ENCODE measurements at places on chromosomes 3 and 15.

GRCh38 chr15:75647370-75648155 lies at the start of gene SNX33:
Gene SNX33, plus strand, starts transcription at chr15:75647912. Its CDS starts 1,191 bp downstream, at chr15:75649103.
- DNase-seq, result peak; percentile 75

- no peak for DNase-seq
These were observed 32.4 kb downstream of the SEC61A1 start for GRCh38 chr3:128084675-128085021.

DNA sequence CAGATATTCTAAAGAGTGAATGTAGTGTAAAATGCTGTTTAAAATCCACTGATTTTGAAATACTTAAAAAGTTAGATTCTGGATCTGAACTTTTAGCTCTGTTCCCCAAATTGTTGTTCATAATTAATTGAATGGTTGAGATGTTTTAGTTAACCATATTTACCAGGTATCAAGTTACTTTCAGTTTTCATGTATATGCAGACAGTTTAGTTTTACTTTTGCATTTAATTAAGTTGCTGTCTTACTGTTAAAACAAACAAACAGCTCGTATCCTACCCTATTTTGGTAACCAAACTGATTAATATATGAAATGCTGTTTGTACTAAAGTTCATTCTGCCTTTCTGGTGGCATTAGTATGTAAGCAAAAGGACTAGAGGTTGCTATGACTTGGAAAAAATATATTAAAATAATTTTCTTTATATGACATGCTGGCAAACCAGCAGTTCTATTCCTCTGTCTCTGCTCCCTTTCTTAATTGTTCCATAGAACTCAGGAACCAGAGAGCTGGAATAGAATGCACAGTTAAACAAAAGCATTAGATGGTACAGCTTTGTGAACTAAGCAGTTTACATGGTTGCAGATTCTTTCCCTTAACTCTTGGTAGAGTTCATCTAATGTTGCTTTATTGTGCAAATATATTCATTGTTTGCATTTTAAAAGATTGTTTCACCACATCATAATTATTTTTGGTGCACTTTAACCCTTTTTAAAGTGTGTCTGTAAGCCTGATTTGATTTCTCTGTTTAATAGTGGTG lies 39.5 kb upstream of the SCAANT1 start:
- no peak for DNase-seq

GRCh38 chr15:27327467-27328025 lies 356.6 kb downstream of the GABRG3 start:
- no peak for DNase-seq

DNA sequence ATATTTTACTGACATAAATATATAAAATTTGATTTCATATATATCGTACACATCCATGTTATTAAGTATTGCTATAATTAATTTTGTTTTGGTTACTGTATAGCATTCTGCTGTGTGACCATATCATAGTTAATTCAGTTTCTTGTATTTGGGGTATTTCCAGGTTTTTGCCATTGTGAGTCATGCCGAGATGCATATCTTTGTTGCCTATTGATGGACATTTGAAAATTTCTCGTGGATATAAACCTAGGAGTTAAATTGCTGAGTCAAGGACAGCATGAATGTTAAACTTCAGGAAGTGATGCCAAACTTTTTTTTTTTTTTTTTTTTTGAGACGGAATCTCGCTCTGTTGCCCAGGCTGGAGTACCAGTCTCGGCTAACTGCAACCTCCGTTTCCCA lies 33.7 kb upstream of the GPR171 start:
- DNase-seq, result no peak

GRCh38 chr3:114020907-114021306 lies 35.4 kb downstream of the CCDC191 start:
- no peak for DNase-seq

DNA sequence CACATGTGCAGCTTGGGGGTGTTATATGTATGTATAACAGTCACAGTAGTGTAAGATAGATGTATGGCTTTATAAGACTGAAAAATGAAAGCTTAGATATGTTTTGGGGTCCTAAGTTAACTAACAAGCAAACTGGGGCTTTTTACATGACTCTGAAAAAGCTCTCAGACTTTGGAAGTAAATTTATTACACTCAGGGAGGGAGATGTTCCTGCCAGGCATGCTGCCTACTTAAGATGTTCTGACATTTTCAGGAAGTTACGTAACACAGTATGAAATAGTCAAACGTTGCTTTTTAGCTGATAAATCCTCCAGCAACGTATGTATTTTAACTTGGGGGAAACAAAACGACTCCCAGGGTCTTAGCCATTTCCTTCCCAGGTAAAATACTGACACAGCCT lies 1.7 kb upstream of the IFT57 start:
- DNase-seq, result no peak

- no peak for DNase-seq
These were observed 48.7 kb upstream of the SKOR1 start for GRCh38 chr15:67776600-67776999.

- DNase-seq, result no peak
These were observed 33.3 kb upstream of the SFMBT1 start for GRCh38 chr3:53079147-53079546.

DNA sequence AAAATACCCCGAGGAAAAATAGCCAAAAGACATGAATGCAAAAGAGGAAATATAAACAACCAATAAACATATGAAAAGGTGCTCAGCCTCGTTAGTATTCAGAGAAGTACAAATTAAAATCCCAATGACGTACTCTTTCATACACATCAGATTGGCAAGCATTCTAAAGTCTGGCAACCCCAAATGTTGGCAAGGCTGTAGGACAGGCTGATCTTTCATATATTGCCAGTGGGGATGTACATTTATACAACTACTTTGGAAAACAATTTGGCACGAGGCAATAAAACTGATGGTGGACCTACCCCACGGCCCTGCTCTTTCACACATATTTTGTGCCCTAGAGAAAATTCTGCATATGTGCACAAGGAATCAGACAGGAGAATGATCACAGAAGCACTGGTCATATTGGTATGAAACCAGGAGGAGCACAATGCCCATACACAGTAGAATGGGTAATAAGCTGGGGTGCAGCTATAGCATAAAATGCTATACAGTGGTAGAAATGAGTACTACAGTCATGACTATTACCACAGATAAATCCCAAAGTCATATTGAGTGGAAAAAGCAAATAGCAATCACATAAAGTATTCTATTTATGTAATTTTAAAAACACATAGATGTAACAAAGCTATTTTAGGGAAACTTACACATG lies 176.0 kb upstream of the SLC24A5 start:
- DNase-seq, result no peak

- peak; percentile 76 for DNase-seq
These were observed 792 bp downstream of the GABPB1 start for GRCh38 chr15:50353975-50354837.

DNA sequence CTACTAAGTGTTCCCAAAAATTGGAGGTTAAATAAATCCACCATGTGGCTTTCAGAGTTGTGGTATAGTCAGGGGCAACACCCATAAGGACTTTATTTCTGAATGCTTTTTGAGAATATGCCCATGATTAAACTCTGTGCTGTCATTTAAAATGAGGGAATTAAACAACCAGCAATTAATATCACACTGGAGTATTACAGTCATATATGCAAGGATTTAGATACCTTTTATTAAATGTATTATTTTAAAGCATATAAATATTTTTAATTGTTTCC lies 227.6 kb downstream of the ZPLD1 start:
- no peak for DNase-seq

GRCh38 chr15:51992953-51993352 lies 21.4 kb upstream of the LEO1 start:
- DNase-seq, result peak; percentile 66

DNA sequence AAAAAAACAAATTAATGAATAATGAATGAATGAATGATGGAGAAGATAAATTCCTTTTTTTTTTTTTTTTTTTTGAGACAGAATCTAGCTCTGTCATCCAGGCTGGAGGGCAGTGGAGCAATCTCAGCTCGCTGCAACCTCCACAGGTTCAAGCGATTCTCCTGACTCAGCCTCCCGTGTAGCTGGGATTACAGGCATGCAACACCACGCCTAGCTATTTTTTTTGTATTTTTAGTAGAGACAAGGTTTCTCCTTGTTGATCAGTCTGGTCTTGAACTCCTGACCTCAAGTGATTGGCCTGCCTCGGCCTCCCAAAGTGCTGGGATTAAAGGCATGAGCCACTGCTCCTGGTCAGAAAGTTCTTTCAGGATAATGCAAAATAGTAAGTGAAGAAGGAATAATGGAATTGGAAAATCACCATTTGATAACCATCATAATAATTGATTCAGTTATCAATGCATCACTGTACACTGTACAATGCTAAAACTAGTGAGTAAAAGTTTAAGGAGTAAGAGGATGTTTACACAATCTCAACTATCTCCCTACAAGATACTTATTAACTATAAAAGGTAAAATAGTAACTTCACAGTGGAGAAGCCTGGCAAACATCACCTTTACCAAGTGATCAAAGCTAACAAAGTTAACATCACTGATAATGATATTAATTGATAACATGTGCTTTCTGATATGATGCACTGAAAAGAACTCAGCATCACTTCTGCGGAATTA lies 12.3 kb upstream of the INO80 start:
- DNase-seq, result no peak
